ENCODE measurements at places on chromosomes 12 and 14. TPM values are rescaled to one million over a fixed set of nuclear protein-coding genes. Genes with fewer than 3 reads are reported as not detected.

GRCh38 chr12:23236066-23236780, 611.3 kb downstream of the ETNK1 start:
- DNase-seq = no peak

The CCDC196 gene
- total RNA-seq = 1.9 TPM

- DNase-seq = no peak
Measured at GRCh38 chr12:68481181-68481941, 129.3 kb upstream of the RAP1B start.

DNA sequence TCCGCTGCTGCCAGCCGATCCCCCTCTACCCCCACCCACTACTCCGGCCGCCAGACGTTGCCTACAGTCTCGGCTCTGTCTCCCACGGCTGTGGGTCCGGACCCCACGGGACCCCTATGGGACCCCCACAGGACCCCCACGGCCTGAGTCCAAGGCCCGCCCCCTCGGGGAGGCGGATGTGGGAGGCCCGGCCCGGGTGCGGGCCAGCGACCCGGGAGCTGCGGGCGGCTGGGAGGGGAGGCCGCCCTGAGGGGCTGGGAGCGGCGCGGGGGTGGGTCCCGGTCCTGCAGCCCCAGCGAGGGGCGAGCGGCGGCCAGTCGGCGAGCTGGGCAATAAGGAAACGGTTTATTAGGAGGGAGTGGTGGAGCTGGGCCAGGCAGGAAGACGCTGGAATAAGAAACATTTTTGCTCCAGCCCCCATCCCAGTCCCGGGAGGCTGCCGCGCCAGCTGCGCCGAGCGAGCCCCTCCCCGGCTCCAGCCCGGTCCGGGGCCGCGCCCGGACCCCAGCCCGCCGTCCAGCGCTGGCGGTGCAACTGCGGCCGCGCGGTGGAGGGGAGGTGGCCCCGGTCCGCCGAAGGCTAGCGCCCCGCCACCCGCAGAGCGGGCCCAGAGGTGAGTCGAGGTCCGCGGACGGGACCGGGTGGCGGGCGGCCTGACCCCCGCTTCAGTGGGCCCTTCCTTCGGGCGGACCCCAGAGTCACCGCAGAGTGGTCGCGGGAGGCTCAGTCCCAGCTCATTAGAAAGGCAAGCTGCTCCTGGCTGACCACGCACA, at the start of gene ACVRL1:
Gene ACVRL1 (plus strand): TSS at position 422 of the 773 bp plus-strand sequence. CDS start 4,971 bp downstream, outside the sequence.
- peak; percentile 33 for DNase-seq

- no peak for DNase-seq
Measured at GRCh38 chr12:31599053-31599452, 8.1 kb upstream of the DENND5B start.

The VRTN gene
- 1.2 TPM for total RNA-seq

GRCh38 chr14:71532344-71532743, 399.9 kb upstream of the RGS6 start:
- no peak for DNase-seq

GRCh38 chr12:70535896-70536374, 101.3 kb downstream of the PTPRB start:
- DNase-seq = no peak

- DNase-seq = no peak
Measured at GRCh38 chr12:127075981-127076380, 1191.0 kb upstream of the TMEM132C start.

DNA sequence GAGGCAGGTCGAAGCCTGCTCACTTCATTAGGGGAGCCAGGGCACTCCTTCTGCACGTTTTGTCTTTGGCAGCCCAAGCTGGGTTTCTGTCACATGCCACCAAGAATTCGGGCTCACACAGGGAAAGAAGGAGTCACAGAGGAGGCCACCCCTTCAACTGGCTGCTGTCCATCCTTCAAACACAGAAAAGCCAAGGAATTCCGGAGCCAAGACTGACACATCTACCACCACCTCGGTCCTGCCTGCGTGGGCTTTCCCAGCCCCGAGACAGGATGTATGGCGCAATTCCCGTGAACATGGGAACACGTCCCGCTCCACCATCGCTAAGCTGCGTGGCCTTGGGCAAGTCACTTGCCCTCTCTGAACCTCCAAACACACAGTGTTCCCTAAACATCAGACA, 70.4 kb downstream of the NCOR2 start:
- no peak for DNase-seq

The SRRM4 gene
- total RNA-seq = 0.96 TPM

GRCh38 chr12:3205742-3206519, 128.8 kb downstream of the TSPAN9 start:
- DNase-seq = no peak

DNA sequence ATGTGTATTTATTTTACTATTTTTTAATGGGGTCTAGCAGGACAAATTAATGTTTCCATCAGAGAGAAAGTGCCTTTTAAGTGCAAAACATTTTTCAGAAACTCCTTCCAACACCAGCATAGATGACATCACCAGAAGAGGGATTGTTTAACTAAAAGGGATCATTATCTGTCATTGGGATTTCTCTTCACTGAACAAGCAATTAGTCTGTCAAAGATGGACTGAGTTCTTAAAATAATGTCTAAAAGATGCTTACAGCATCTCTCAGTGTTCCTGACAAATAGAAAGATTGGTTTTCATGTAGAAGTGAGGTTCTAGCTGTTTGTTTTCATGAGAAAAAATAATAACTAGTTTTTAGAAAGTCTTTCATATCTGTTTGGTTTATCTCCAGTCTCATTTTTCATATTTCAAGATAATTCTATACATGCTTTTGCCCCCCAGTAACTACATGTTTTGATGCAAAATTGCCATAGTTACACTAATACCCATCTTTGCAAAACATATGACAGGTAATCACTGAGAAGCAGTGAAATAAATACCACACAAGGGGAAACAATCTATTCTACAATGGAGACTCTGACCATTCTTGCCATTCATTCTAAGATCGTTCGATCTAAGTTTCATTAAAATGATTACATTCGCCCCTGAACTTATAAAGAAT, 850.3 kb downstream of the GALC start:
- no peak for DNase-seq

GRCh38 chr12:23204933-23205778, 580.2 kb downstream of the ETNK1 start:
- peak; percentile 55 for DNase-seq

DNA sequence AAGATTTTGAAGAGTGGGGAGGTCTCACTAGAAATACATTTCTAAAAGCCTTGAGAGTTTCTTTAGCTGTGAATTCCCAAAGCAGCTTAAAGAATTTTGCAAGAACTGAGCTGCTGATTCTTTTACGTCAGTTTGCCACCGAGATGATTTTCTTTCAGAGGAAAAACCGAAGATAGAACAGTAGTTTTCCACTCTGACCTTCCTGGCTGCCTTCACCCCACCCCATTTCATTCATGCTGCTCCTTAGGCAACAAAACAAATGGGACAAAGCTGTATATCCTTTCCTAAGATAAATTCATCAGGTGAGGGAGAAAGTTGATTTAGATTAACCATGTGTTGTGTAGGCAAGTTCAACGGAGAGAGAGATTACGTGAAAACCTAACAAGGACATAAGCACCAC, 947.0 kb downstream of the GALC start:
- no peak for DNase-seq

- DNase-seq = no peak
Measured at GRCh38 chr14:102902523-102903247, 19.8 kb upstream of the AMN start.

GRCh38 chr14:99329711-99330315, 57.8 kb upstream of the BCL11B start:
- DNase-seq = no peak

- DNase-seq = no peak
Measured at GRCh38 chr14:82562881-82563280, 1029.2 kb upstream of the SEL1L start.

GRCh38 chr12:112192475-112192874, 67.1 kb downstream of the TRAFD1 start:
- no peak for DNase-seq

- DNase-seq = no peak
Measured at GRCh38 chr12:57838594-57839302, 7.8 kb downstream of the CTDSP2 start.

- peak; percentile 51 for DNase-seq
Measured at GRCh38 chr14:75980856-75981255, 939 bp downstream of the TGFB3 start.

DNA sequence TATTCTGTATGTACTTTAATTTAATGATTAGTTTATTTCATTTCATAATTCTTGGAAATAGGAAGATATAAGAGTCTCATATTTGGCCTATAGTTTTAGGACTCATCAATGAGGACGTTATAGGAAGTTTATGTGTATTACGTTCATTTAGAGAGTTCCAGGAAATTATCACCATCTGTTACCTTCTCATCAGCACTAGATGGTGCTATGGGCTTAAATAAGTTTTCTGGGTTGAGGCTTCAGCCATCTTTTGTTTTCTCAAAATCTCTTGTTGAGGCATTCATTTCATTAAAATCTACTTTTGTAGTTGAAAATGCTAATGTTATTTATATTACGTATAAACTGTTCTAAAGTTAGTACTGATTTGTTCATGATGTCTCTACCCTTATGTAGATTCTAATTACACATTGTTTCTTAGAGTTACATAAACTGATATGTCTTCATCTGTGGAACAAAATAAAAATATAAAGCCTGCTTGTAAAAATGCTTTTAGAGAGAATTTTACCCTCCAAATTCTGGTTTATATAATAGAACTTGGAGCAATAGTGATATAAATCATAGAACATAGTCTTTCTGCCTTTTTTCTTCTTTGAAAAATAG, 89.2 kb downstream of the CFAP54 start:
- DNase-seq = peak; percentile 71

DNA sequence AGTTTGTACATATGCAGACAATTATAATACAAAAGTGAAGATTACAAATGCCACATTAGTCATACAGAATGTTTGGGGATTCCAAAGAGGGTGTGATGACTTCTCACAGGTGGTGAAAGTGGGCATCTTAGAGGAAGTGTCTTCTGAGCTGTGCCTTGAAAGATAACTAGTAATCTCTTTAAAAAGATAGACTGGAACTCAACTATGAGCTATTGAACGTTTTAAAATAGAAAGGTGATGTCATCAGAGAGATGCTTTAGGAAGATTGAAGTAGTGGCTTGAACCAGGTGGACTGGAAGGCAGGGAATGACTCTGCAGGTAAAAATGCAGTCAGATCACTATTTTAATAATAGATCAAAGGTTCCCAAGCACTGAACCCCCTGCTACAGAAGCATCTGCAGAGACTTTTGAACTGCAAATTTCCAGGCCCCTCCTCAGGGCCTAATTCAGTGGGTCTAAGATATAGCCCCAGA, 50.3 kb downstream of the SYT1 start:
- DNase-seq = peak; percentile 25

The KCNA1 gene
- total RNA-seq = 2.9 TPM

DNA sequence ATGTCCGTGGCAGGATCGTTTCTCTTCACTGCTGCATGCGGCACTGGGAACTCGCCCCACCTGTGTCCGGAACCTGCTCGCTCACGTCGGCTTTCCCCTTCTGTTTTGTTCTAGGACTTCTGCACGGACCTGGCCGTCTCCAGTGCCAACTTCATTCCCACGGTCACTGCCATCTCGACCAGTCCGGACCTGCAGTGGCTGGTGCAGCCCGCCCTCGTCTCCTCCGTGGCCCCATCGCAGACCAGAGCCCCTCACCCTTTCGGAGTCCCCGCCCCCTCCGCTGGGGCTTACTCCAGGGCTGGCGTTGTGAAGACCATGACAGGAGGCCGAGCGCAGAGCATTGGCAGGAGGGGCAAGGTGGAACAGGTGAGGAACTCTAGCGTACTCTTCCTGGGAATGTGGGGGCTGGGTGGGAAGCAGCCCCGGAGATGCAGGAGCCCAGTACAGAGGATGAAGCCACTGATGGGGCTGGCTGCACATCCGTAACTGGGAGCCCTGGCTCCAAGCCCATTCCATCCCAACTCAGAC, 1.2 kb downstream of the FOS start:
- DNase-seq = no peak

DNA sequence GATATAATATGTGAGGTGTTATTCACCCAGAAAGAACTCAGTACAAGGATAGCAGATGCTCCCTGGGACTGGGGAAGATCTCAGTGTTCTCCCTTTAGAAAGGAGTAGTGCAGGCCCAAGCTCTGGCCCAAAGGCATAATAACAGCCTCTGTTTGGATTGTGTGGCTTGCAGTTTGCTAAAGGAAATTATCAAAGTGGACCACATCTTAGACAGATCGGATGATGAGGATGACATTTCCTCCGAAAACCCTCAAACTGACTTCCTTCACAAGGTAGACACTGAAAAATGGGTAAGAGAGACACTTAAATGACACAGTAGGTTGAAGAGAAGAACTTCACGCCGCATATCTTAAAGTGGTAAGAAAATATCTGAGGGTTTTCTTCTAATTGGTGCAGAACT, 26.1 kb downstream of the SMCO2 start:
- no peak for DNase-seq

GRCh38 chr12:54863948-54864618, 9.8 kb downstream of the MUCL1 start:
- DNase-seq = no peak

The ADCY4 gene
- 8.2 TPM for total RNA-seq

GRCh38 chr12:20525064-20525610, 156.8 kb downstream of the PDE3A start:
- DNase-seq = no peak

The ITPR2 gene
- total RNA-seq = 175 TPM

DNA sequence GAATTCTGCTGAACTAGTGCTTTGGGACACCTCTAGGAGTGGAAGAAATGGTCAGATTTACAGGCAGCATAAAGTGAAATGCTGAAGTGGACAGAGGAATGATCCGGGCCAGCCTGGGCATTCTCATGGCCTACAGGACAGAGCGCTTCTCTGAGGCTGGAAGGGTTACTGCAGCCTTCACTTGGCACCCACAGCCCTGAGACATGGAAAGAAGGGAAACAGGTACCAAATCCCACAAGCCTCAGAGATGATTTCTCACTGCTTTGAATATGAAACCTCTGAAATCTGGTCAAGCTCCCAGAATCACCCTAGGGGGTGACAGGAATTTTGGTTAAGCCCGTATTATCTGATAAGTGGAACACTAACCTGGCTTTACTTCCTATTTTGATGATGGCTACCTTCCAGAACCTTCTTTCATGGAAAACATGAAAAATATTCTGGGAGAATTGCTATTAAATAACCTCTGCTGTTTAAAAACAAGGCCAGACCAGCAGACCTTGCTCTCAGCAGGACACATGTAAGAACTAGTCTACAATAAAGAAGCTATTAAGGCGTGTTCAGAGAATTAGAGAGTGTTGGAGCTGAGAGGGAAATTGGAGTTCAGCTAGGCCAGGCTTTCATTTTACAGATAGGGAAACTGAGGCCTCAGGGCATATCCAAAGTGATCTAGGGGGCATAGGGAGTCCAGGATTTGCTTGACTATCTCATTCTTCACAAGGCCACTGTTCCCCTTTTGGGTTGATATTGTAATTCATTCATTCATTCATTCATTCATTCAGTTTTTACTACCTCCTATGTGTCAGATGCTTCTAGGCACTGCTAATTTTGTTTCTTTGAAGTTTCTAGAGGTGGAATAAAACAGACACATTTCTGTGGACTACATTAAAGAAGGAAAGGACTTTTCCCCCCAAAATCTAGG, 281.5 kb downstream of the ZFP36L1 start:
- DNase-seq = peak; percentile 83

GRCh38 chr12:5971194-5971850, 26.3 kb upstream of the ANO2 start:
- no peak for DNase-seq

The ARHGEF25 gene
- 101 TPM for total RNA-seq

The MYF6 gene
- not detected for total RNA-seq
